ENCODE measurements at places on chromosomes 6 and 20. TPM values are rescaled to one million over a fixed set of nuclear protein-coding genes. Genes with fewer than 3 reads are reported as not detected.

Gene RAMACL
- 0.56 TPM for total RNA-seq

Gene WFDC12
- not detected for total RNA-seq

Gene SIGLEC1
- not detected for total RNA-seq

Gene SLC24A3
- total RNA-seq, result 0.31 TPM

Gene MMP24
- 1.4 TPM for total RNA-seq

Gene PROKR2
- not detected for total RNA-seq

Gene RSPH4A
- total RNA-seq, result 0.69 TPM

Gene TASP1
- total RNA-seq, result 9.6 TPM

Gene KCNK15
- total RNA-seq, result 0.21 TPM

Gene CENPW
- 23.7 TPM for total RNA-seq

Gene DDX43
- total RNA-seq, result not detected

Gene TCP11
- 0.25 TPM for total RNA-seq

Gene ANGPT4
- 0.06 TPM for total RNA-seq

Gene MLIP
- not detected for total RNA-seq

GRCh38 chr20:19024296-19025035 lies 188.0 kb upstream of the SLC24A3 start:
- no peak for DNase-seq

GRCh38 chr20:19735446-19735845 lies 22.6 kb upstream of the RIN2 start:
- DNase-seq, result no peak

DNA sequence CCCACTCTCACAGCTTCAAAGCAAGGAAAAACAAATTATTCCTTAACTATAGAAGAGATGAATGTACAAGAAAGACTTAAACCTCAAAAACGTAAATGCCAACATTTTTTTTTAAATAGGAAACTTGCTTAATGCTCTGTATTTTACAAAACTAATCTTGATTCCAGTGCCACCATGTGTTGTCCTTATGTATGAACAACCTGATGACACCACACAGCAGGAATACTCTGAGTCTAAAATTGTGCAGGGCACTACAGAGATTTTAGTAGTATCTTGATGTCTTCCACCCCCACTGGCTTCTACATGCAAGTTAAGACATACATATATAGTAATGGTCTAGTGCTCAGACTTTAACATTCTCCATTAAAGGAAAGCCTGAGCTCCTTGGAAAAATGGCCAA lies 46.2 kb downstream of the SRPK1 start:
- no peak for DNase-seq

GRCh38 chr6:159062564-159062945 lies 17.8 kb upstream of the TAGAP start:
- no peak for DNase-seq

GRCh38 chr6:87837444-87837843 lies 135.4 kb upstream of the AKIRIN2 start:
- DNase-seq, result no peak

DNA sequence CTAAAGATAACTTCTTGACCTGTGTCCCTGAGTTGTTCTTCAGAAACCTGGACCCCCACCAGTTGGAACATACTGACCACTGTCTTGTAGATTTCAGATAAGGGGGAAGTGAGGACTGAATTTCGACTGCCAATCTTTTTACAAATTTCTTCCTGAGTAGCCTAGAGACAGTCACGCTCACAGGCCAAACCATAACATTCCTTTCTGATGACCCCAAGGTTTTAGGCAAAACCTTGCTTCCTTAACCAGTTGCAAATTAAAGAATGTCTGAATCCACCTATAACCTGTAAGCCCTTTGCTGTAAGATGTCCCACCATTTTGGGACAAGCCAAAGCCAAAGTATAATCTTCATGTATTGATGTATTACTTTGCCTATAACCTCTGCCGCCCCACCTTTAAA lies 306.9 kb downstream of the LRFN2 start:
- no peak for DNase-seq

DNA sequence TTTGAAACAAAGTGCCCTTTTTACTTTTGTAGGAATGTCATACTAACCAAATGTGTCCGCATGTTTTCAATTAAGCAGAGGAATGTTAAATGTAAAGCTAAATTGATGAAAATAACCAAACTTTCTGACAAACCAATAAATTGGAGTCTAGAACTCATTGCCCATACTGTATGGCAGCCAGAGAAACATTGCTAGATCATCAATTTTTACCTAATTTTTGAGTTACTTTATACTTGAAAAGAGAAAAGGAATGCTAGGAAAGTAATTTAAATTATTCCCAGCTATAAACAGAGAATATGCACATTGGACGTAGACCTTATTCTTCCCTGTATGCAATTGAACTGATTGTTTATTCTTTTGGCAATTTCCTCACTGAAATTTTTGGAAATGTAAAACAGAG lies 44.4 kb downstream of the RPS12 start:
- DNase-seq, result no peak

- DNase-seq, result no peak
Measured at GRCh38 chr6:116266803-116267202, 12.9 kb downstream of the TSPYL1 start.

GRCh38 chr6:166955865-166956443 lies 396 bp downstream of the RNASET2 start:
- peak; percentile 87 for DNase-seq

GRCh38 chr20:24916412-24916811 lies 32.7 kb upstream of the CST7 start:
- no peak for DNase-seq

DNA sequence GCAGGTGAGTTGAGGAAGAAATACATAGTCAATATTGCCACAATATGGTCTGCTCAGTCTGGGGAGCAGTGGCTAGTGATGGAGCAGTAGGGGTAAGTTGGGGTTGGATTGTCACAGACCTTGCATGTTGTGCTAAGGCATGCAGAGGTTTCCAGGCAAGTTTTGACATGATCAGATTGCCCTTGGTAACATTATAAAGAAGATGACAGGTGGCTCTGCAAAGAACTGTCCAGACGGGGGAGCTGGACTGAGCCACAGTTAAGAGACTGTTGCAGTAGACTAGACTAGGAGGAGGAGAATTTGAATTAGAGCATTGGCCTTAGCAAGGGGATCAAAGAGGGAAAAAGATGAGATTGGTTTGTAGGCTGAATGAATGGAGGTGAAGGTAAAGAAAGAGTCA lies 23.4 kb downstream of the ATRN start:
- DNase-seq, result no peak

GRCh38 chr6:14217728-14218518 lies 100.4 kb downstream of the CD83 start:
- DNase-seq, result no peak

DNA sequence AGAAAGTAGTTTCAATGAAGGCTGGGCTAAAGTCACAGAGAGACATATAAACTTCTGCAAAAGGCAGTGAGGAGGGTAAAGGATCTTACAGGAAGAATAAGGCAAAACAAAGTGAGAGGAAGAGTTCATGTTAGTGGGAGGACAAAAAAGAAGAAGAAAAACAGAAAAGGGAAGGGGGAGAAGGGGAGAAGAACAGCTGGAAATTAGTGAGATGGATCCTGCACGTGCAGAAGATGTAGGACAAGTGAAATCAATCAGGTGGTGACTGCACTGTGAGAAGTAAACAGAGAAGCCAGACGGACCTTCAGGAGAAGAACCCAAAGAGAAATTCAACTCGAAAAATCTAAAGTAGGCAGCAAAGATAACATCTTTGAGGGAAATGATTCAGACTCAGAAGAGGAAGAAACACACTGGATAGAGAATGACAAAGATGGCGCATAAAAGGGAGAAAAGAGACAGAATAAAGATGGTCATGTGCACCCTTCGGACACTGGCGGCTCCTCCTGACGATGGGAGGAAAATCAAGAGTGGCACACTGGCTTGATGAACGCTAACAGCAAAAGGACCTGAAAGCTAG lies 105.9 kb downstream of the MYB start:
- DNase-seq, result no peak

GRCh38 chr20:12201289-12201991 lies 283.7 kb downstream of the BTBD3 start:
- DNase-seq, result no peak

- DNase-seq, result no peak
Measured at GRCh38 chr6:134574491-134574890, 256.6 kb upstream of the SGK1 start.

DNA sequence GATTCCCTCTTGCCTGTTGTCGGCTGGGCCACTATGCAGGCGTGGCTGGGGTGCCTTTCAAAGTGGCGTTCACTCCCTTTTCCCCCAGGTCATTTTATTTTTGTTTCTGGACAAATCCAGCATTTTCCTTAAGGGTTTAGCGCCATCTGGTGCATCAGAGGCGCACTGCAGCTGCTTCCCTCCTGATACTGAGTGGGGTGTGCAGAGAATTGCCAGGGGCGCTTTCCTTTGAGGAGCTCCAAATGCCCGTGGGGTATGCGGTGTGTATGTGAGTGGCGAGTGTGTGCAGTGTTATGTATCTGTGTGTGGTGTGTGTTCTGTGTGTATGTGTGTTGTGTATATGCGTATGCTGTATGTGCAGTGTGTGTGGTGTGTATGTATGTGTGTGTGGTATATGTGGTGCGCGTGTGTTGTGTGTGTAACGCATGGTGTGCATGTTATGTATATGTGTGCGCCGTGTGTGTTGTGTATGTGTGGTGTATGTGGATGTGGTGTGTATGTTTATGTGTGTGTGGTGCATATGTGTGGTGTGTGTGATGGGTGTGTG lies 100.1 kb upstream of the AGPAT4 start:
- DNase-seq, result peak; percentile 81

DNA sequence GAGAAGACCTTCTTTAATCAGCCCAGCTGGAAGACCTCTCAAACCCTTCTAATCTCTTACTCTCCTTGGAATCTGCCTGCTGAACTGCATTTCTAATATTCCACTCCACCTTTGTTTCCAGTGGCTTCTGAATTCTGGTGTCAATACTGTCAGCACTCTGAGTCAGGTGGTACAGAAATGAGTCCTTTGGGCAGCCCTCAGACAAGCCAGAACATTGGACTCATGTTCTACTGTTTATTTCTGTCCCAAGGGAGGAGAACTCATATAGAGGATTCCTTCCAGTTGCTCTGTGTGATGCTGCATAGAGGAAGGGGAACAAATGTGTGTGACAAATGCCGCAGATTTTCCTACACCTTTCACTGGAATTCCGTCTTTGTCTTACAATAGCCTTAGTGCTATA lies 114.8 kb downstream of the PHF3 start:
- no peak for DNase-seq

- no peak for DNase-seq
Measured at GRCh38 chr6:47679322-47679906, 19.0 kb upstream of the ADGRF4 start.

DNA sequence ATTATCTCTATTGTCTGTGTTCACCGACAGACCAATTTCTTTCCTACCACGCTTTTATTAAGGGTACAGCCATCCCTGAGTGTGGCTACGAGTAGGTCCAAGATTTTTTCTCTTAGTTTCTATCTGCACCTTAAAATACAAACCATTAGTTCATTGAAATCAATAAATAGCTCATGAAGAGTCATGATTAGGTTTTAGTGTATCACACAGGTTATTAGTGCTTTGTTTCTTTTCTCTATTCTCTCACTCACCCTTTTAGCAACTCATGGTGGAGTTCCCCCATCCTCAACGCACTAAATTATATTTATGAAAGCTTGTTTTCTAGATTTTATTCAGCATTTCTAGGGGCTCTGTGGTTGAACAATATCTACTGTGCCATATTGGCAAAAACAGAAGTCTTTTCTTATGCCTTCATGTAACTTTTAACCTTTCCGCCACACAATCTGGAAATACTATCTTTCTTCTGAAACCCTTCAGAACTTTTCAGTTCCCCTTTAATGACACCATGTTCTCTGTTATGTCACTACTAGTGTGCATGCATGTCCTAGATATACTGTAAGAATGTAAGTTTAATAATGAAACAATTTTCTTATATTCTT lies 128.2 kb upstream of the LAMA2 start:
- DNase-seq, result no peak

GRCh38 chr6:139325686-139326085 lies 33.9 kb upstream of the TXLNB start:
- no peak for DNase-seq

GRCh38 chr6:107928984-107929383 lies 29.0 kb downstream of the SEC63 start:
- no peak for DNase-seq

GRCh38 chr6:9360881-9361280 lies 925.5 kb upstream of the SLC35B3 start:
- DNase-seq, result no peak

- DNase-seq, result peak; percentile 16
Measured at GRCh38 chr20:32823078-32823477, 3.3 kb downstream of the MAPRE1 start.

GRCh38 chr6:37029249-37029971 lies 24.0 kb downstream of the FGD2 start:
- peak; percentile 77 for DNase-seq

GRCh38 chr20:50413088-50413500 lies 97.1 kb upstream of the PTPN1 start:
- no peak for DNase-seq

GRCh38 chr6:168709991-168710390 lies 269.0 kb downstream of the SMOC2 start:
- DNase-seq, result no peak

GRCh38 chr6:45697605-45698004 lies 318.1 kb downstream of the CLIC5 start:
- DNase-seq, result peak; percentile 46

- DNase-seq, result no peak
Measured at GRCh38 chr20:61354901-61355495, 102.9 kb downstream of the CDH4 start.

DNA sequence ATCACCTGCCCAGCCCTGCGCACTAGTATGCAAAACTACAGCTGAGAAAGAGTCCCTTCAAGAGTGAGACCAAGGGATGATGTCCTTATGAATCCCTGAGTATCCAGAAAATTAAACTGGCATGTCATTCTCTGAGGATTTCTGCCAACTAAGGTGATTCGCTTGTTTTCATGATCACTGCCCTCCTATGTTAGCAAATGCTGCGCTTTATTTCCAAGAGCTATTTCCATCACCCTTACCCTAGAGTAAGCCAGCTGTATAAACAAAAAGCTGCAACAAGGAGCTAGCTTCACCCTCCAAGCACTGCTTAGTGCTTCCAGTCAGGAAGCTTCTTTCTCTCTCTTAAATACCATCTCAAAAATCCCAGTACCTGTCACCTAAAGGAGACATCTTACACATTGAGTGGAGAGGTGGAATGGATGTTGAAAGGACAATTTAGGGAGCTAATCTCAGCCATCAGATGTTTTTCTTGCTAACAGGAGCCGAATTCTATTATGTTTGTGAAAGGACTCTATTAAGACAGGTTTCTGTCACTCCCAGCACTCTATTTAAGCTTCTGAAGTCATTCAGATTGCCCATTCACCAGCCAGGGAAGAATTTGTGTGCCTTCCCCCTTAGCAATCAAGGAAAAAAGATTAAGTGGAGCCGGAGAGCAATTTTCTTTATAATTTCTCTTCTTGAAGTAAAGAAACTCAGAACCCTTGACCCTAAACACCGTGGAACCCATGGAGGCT lies 322.2 kb downstream of the NRN1 start:
- peak; percentile 67 for DNase-seq
